ENCODE measurements at places on chromosomes 3 and 15. TPM values are rescaled to one million over a fixed set of nuclear protein-coding genes. Genes with fewer than 3 reads are reported as not detected.

Gene TEX55
- total RNA-seq, result not detected

Gene GREM1
- total RNA-seq, result 58.2 TPM

Gene EID1
- 293 TPM for total RNA-seq

Gene AGBL1
- total RNA-seq, result not detected

Gene SLC2A2
- total RNA-seq, result not detected

All from glomerular endothelial cell (primary cell).